ENCODE measurements at places on chromosomes 7 and 10. TPM values are rescaled to one million over a fixed set of nuclear protein-coding genes. Genes with fewer than 3 reads are reported as not detected.

SLC16A12 gene
- 2.6 TPM for total RNA-seq

BLNK gene
- not detected for total RNA-seq

CCL24 gene
- total RNA-seq, result not detected

MUC3A gene
- total RNA-seq, result not detected

C10orf143 gene
- 2.6 TPM for total RNA-seq

SEMA4G gene
- total RNA-seq, result 4.8 TPM

DPYSL4 gene
- 19.9 TPM for total RNA-seq

GIMAP2 gene
- total RNA-seq, result not detected

MPP7 gene
- total RNA-seq, result 20.1 TPM

Data from chondrocyte (in vitro differentiated cells).